Neural progenitor cell (in vitro differentiated cells): ENCODE measurements at places on chromosomes 16 and 17. TPM values are rescaled to one million over a fixed set of nuclear protein-coding genes. Genes with fewer than 3 reads are reported as not detected.

Gene BICDL2
- total RNA-seq = 0.12 TPM in 1 of 2 replicates, not detected in the other

Gene KCNG4
- total RNA-seq = not detected in 2 replicates

DNA sequence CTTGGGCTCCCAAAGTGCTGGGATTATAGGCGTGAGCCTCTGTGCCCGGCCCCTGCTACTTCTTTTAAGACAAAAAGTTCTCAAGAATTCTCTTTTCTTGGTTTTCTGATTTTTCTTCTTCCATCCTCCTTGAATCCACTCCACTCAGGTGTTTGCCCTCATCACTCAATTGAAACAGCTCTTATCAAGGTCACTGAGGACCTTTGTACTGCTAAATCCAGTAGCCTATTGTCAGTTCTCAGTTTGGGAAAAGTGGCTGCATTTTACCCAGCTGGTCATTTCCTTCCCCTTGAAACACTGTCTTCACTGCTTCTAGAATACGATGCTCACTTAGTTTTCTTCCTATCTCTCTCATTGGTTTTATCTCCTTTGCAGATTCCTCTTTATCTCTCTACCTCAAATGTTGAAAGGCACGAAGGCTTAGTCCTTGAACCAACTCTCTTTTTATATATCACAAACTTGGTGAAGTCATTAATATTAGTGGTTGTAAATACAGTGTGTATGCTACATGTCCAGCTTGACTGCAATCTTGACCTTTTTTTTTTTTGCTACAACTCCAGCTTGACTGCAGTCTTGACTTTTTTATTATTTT is 29.8 kb downstream of the ZNRF1 start:
- no peaks in the 10 kb centered on the region for H3K36me3 ChIP-seq
- no peak overlapping the region for H3K27ac ChIP-seq
- H3K4me1 ChIP-seq = no peaks in the 10 kb centered on the region

Gene THUMPD1
- total RNA-seq = 90.7 and 95.8 TPM in 2 replicates

Gene MLYCD
- 2.5 and 3.3 TPM in 2 replicates for total RNA-seq

Gene MXRA7
- total RNA-seq = 54.6 and 55.4 TPM in 2 replicates

GRCh38 chr16:30472328-30472942 is at the start of gene ITGAL:
ITGAL (plus strand) TSS chr16:30472742; CDS start chr16:30472838, 96 bp downstream.
- no peak within 1 kb of the TSS for H3K4me3 ChIP-seq
- H3K36me3 ChIP-seq = no peaks in the 10 kb centered on the region
- DNase-seq = no peak
- H3K27ac ChIP-seq = no peak within 1 kb of the TSS
- H3K4me1 ChIP-seq = no peaks in the 10 kb centered on the region
- no peaks in the 10 kb centered on the region for H3K27me3 ChIP-seq

DNA sequence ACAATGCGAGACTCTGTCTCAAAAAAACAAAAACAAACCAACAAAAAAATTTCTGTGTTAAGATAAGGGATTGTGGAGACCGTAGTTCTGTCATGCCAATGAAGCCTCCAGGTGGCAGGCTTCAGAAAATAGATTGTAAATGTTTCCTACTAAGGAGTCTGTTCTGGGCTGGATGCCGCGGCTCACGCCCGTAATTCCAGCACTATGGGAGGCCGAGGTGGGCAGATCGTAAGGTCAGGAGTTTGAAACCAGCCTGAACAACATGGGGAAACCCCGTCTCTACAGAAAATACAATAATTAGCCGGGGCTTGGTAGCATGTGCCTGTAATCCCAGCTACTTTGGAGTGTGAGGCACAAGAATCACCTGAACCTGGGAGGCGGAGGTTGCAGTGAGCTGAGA is 4.4 kb upstream of the SNX29 start:
- H3K27me3 ChIP-seq = no peaks in the 10 kb centered on the region
- no peak overlapping the region for H3K27ac ChIP-seq
- H3K4me1 ChIP-seq = peaks cover 5% of the 10 kb centered on the region
- no peak overlapping the region for H3K4me3 ChIP-seq

DNA sequence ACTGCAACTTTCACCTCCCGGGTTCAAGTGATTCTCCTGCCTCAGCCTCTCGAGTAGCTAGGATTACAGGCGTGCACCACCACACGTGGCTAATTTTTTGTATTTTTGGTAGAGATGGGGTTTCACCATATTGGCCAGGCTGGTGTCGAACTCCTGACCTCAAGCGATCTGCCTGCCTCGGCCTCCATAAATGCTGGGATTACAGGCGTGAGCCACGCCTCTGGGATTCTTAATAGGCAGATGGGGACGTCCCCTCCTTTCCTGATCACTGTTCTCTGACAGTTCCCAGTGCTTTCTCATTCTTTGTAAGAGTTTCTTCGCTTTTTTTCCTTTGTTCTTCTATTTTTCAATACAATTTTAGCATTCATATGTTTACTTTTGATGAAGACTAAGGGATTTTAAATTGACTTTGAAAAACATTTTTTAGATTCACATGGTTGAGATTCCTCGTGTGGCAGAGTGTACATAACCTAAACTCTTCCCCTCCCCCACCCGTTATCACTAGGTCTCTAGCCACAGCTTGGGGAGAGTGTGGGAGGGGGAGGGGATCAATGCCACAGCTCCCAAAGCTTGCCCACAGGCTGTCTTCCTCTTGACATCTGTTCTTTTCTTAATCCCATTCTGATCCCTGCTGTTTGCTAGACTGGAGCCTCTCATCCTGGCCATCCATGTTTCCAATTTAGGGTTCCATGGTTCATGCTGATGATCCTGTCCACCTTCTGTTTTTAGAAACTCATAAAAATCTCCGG is 11.0 kb downstream of the ADORA2B start:
- H3K27ac ChIP-seq = no peak overlapping the region
- peak; percentile 24 for DNase-seq
- H3K4me1 ChIP-seq = no peaks in the 10 kb centered on the region
- no peak overlapping the region for H3K4me3 ChIP-seq

DNA sequence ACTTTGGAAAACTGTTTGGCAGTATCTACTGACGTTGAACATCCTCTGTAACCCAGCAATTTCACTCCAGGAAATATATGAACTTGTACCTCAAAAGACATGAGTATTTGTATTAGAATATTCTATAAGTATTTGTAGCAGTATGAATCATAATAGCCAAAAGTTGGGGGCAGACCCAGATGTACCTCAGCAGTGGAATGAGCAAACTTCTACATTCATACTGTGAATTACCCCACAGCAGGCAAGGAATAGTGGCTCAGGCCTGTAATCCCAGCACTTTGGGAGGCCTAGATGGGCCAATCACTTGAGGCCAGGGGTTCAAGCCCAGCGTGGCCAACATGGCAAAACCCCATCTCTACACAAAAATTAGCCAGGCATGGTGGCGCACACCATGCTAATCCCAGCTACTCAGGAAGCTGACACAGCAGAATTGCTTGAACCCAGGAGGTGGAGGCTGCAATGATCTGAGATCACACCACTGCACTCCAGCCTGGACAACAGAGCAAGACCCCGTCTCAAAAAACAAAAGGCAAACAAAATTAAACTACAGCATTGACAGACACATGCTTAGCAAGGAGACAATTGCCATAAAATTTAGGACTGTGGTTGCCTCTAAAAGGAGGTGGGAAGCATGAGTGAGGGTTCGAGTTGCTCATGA is 11.2 kb upstream of the HELZ start:
- DNase-seq = no peak
- no peaks in the 10 kb centered on the region for H3K36me3 ChIP-seq
- no peak overlapping the region for H3K4me3 ChIP-seq
- no peak overlapping the region for H3K27ac ChIP-seq
- H3K4me1 ChIP-seq = peaks cover 9% of the 10 kb centered on the region

Gene MPV17L
- 0.30 and 0.87 TPM in 2 replicates for total RNA-seq

GRCh38 chr16:66902648-66903543 is 15.8 kb downstream of the CDH16 start:
- no peak overlapping the region for H3K4me3 ChIP-seq
- no peak for DNase-seq
- H3K36me3 ChIP-seq = no peaks in the 10 kb centered on the region
- no peaks in the 10 kb centered on the region for H3K4me1 ChIP-seq
- H3K27ac ChIP-seq = no peak overlapping the region
- no peaks in the 10 kb centered on the region for H3K27me3 ChIP-seq

GRCh38 chr16:56607675-56608042 is 725 bp upstream of the MT2A start:
- peaks cover 99% of the 10 kb centered on the region for H3K27me3 ChIP-seq
- H3K27ac ChIP-seq = no peak overlapping the region
- no peaks in the 10 kb centered on the region for H3K36me3 ChIP-seq

Gene KRT33B
- total RNA-seq = not detected in 2 replicates

Gene HBZ
- total RNA-seq = not detected in 2 replicates

Gene PRR15L
- total RNA-seq = not detected in 2 replicates

- no peaks in the 10 kb centered on the region for H3K27me3 ChIP-seq
- H3K4me1 ChIP-seq = no peaks in the 10 kb centered on the region
- DNase-seq = peak; percentile 78
- no peak overlapping the region for H3K27ac ChIP-seq
Measured at GRCh38 chr16:62225675-62226074, 189.4 kb upstream of the CDH8 start.

Gene GAS2L2
- total RNA-seq = 0.09 TPM in 1 of 2 replicates, not detected in the other

- DNase-seq = no peak
- no peak overlapping the region for H3K27ac ChIP-seq
- no peaks in the 10 kb centered on the region for H3K36me3 ChIP-seq
- no peaks in the 10 kb centered on the region for H3K27me3 ChIP-seq
- peaks cover 4% of the 10 kb centered on the region for H3K4me1 ChIP-seq
Measured at GRCh38 chr16:1673424-1674151, 4.5 kb upstream of the JPT2 start.

GRCh38 chr16:4273858-4274311 is 1.1 kb upstream of the TFAP4 start:
- peak overlapping the region; percentile 61 for H3K27ac ChIP-seq
- peak; percentile 76 for DNase-seq

GRCh38 chr17:9875441-9875840 is 29.6 kb downstream of the RCVRN start:
- no peaks in the 10 kb centered on the region for H3K27me3 ChIP-seq
- no peaks in the 10 kb centered on the region for H3K36me3 ChIP-seq
- no peak overlapping the region for H3K4me3 ChIP-seq
- DNase-seq = peak; percentile 47
- no peak overlapping the region for H3K27ac ChIP-seq
- H3K4me1 ChIP-seq = peaks cover 13% of the 10 kb centered on the region

- no peaks in the 10 kb centered on the region for H3K36me3 ChIP-seq
- H3K4me3 ChIP-seq = no peak overlapping the region
- no peak for DNase-seq
- no peaks in the 10 kb centered on the region for H3K27me3 ChIP-seq
- H3K27ac ChIP-seq = no peak overlapping the region
Measured at GRCh38 chr16:68283801-68284598, 19.7 kb downstream of the SLC7A6 start.

- H3K27me3 ChIP-seq = no peaks in the 10 kb centered on the region
- no peak overlapping the region for H3K4me3 ChIP-seq
- H3K27ac ChIP-seq = no peak overlapping the region
- H3K4me1 ChIP-seq = no peaks in the 10 kb centered on the region
Measured at GRCh38 chr17:17580662-17581470, 10.6 kb downstream of the PEMT start.

- no peaks in the 10 kb centered on the region for H3K4me1 ChIP-seq
- H3K27ac ChIP-seq = no peak overlapping the region
- DNase-seq = no peak
Measured at GRCh38 chr16:64993464-64993863, 128.4 kb downstream of the CDH11 start.

Gene OR3A1
- total RNA-seq = not detected in 2 replicates

Gene PMFBP1
- total RNA-seq = 0.96 and 12.8 TPM in 2 replicates

GRCh38 chr16:85062323-85062722 is 34.7 kb downstream of the KIAA0513 start:
- no peaks in the 10 kb centered on the region for H3K27me3 ChIP-seq
- no peak overlapping the region for H3K4me3 ChIP-seq

DNA sequence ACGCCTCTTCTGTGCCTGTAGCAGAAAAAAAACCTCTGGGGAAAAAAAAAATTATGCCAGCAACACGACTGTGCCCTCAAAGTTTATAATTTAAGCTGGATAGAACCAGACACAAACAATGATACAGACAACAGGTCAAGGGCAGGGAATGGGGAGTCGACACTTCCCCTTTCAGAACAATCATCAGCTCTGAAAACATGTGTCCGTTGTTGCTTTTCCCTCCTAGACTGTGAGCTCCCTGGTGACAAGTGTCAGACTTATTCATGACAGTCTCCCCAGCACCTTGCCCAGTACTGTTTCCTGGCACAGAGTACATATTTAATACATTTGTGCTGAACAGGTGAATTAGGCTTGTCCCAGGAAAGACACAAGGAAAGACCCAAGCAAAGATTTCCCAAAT is 178.3 kb downstream of the SOX9 start:
- H3K4me3 ChIP-seq = no peak overlapping the region
- no peak for DNase-seq
- no peaks in the 10 kb centered on the region for H3K4me1 ChIP-seq
- no peaks in the 10 kb centered on the region for H3K27me3 ChIP-seq

Gene RHBDL1
- 0.28 and 5.3 TPM in 2 replicates for total RNA-seq

Gene JUP
- total RNA-seq = 28.5 and 91.8 TPM in 2 replicates

Gene GAST
- total RNA-seq = not detected in 2 replicates
